ENCODE measurements at places on chromosomes 13 and 19.

- DNase-seq, result no peak
These were observed 884.7 kb downstream of the PCDH9 start for GRCh38 chr13:66345518-66345810.

DNA sequence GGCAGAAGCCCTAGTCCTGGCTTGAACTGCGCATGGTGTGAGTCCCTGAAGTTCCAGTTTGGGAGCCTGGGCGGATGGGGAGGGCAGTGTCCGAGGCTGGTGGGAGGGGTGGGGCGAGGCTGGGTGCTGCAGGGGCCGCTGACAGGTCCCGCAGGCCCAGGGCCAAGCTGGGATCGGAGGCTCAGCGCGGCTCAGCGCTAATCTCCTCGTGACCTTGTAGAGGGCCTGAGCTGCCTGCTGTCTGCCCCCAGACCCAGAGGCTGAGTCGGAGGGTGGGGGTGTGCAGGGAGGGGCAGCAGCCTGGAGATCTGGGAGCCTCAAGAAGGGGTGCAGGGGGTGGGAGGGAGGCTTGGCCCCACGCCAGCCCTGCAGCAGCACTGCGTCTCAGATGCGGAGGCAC, 3.0 kb downstream of the ATP1A3 start:
- no peak for DNase-seq

GRCh38 chr13:48192411-48192935, 40.5 kb upstream of the ITM2B start:
- no peak for DNase-seq

GRCh38 chr19:3451451-3451866, 28.9 kb downstream of the SMIM24 start:
- no peak for DNase-seq

DNA sequence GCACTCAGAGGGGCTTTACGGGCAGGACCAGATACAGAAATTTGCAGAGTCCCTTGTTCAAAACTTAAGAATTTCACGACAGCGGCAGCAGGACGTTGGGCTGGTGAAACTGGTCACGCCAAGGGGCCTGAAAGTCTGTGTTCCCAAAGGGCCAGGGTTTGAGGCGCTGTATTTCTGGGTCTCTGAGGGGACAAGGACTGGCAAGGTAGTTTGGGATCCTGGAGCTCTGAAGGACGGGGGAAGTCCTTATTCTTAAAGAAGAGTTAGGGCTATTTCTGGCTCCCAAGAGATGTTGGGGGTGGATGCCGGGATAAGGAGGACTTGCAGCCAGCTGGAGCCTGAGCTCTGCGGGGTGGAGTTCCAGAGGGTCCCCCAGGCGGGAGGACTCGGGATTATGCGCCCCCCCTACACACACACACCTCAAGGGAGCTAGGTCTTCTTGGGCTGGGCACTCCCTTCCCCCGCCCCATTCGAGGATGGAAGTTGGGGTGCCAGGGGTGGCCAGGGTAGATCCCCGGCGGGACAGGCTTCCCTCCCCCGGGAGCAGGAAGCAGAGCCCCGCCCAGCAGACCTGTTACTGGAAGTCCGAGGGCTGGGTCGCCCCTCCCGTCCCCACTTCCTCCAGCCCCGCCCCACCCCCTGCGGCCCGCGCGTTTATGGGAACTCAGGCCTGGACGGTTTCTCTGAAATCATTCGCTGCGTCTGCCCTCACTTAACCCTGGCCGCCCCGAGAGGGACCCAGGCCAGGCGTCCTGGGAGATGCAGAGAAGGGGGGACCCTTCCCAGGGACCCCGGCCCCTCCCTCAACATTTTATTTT, 5.6 kb downstream of the BCL3 start:
- DNase-seq, result peak; percentile 75

DNA sequence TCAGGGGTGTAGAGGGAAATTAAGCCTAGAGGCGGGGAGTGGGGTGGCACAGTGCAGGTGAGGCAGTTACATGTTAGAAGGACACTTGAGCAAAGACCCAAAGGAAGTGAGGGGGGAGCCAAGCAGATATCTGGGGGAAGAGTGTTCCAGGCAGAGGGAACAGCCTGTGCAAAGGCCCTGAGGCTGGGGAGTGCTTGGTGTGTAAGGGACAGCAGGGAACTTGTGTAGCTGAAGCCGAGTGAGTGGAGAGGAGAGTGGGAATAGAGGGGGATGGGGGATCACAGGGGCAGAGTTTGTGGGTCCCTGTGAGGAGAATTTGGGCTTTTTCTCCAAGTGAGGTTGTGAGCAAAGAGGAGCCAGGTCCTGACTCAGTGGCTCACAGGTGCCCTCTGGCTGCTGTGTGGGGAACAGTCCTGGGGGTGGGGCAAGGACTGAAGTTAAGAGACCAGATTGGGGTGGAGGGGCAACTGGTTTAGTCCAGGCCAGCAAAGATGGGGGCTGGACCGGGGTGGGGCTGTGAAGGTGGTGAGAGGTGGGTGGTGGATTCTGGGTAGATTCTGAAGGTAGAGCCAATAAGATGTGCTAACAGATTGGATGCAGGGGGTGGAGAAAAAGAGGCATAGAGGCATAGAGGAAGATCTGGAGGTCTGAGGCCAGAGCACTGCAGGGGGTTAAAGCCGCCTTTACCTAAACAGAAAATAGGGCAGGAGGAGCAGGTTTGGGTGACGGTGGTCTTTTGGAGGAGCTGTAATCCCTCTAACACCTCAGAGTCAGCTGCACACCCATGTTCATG, 75.3 kb downstream of the CACNA1A start:
- DNase-seq, result peak; percentile 31

DNA sequence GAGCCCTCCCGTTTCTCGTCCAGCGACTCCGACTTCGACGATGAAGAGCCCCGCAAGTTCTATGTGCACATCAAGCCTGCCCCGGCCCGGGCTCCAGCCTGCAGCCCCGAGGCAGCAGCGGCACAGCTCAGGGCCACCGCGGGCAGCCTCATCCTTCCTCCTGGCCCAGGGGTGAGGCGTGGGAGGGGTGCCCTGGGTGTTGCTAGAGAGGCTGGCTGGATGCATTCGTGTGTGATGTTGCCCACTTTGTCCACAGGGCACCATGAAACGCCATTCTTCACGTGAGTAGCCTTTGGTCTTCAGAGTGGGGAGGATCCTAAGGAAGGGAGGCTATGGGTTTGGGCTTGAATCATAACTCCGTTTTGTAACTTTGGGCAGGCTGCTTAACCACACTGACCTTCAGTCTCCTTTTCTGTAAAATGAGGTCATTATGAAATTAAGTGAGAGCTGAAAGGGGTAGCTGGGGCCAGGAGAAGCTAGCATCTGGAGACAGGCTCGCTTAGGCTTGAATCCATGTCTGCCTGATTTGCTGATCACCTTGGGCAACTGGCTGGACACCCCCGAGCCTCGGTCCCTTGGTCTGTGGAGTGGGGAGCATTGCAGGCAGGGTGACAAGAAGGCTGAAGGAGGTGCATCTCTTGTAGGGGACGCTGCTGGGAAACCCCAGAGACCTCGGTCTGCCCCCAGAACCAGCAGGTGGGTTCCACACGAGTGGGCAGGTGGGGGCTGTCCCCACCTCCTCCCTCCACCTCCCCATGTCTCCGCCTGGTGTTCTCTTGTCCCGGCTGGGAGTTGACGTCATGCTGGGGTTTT, 18.7 kb upstream of the B3GNT3 start:
- DNase-seq, result peak; percentile 86

DNA sequence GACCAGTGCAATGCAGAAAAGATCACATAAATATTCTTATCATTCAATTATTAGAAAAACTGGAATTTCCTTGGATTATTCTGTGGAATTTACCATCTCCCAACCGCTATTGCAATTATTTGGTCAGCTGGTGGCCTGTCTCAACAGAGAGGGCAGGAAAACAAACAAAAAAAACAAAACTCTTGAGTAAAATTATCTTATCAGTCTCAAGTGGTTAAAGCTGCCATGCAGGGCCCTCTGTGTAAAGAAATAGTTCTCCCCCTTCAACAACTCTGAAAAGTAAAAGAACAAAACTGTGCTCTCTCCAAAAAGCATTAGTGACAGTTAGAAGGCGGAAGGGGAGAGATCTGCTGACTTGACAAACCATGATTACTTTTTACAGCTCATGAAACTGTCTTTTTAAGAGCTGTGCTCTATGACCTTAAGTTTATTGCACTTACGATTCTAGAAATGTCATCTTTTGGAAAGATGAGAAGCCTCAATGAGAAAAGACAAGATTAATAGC, 152.3 kb downstream of the DLEU7 start:
- DNase-seq, result no peak

GRCh38 chr19:15223649-15224361, 8.4 kb downstream of the EPHX3 start:
- no peak for DNase-seq

- no peak for DNase-seq
These were observed 2.6 kb upstream of the PSG11 start for GRCh38 chr19:43028866-43029265.

GRCh38 chr13:51396352-51396751, 56.5 kb downstream of the INTS6 start:
- DNase-seq, result no peak

- DNase-seq, result no peak
These were observed 316.7 kb downstream of the DIAPH3 start for GRCh38 chr13:59846845-59847620.

DNA sequence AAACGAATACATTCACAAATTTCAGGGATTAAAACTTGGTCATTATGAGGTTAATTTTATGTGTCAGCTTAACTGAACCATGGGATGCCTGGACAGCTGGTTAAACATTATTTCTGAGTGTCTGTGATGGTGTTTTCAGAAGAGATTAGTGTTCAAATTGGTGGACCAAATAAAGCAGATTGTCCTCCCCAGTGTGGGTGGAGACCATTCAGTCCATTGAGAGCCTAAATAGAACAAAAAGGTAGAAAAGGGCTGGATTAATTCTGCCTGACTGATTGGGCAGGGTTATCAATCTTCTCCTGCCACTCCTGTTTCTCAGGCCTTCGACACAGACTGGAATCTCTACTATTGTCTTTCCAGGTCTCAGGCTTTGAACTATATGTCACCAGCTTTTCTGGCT, 203.8 kb upstream of the SLITRK6 start:
- no peak for DNase-seq

DNA sequence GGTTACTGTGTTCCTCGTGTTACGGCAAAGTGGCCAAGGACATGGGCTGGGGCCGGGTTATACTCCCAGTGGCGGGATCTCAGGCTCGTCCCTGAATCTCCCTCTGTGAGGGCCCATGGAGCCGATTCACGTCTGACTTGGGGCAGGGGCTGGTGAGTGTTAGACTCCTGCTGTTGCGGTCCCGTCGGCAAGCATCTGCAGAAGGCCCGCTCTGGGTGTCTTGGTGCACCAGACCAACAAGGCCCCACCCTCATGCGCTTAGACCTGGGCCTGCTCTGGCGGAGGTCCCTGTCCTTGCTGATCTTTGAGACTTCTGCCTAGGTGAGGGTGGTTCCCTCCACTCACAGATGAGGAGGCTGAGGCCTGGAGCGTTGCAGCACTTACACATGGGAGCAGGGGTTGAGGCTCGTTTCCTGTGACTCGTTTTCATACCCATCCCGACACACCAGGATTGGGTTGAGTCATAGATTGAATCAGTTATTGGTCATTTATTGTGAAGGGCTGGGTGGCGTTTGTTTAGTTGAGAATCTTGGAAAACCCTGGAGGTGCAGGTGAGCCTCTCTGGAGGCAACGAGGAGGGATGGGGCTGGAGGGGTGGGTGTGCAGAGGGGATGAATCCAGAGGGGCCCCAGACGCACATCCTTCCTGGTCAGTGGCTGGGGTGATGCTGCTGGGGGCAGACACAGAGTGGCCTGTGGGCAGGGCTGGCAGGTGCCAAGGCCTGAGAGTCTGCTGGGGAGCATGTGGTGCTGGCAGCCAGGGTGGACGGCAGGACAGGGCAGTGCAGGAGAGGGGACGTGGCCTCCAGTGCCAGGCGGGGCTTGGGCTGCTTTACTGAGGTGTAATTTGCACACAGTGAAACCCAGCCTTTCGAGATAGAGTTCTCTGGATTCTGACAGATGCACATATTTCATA, 4.6 kb downstream of the EPN1 start:
- DNase-seq, result no peak

DNA sequence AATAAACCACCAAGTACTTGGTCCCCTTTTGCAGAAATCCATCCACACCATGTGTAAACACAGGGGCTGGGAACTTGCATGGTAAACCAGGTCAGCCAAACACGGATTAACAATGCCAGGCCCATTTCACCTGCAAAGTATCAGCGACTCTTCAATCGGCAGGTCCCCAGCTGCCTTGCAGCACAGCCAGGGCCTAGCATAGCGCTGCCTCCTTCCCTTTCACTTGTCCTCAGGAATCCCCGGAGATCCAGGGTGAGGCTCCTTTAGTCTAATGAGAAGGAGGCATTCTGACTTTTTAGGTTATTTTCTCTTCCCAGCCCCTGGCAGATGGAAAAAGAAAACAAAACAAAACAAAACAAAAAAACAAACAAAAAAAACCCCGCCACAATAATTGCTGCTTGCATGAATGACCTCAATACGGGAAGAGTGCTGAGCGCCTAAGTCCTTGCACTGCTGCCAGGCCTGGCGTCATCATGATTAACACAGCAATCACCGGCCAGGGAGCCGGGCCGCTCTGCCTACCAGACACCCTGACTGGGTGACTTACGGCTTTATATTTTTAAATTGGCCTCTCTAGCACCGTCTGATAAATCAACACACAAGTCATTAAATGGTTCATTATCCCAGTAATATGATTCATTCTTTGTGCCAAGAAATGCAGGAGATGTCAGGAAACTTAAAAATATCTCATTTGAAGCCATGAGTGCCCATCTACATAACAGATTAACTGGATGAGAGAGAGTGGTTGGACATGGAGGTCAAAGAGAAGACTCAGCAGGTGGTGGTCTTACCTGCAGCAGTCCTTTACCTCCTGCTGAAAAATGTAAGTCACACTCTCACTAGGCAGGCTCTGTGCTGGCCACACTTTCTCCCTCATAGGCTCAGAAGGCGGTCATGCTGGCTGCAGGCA, 692.7 kb downstream of the UQCRFS1 start:
- DNase-seq, result no peak

GRCh38 chr19:30320916-30321315, 51.3 kb upstream of the ZNF536 start:
- DNase-seq, result no peak

DNA sequence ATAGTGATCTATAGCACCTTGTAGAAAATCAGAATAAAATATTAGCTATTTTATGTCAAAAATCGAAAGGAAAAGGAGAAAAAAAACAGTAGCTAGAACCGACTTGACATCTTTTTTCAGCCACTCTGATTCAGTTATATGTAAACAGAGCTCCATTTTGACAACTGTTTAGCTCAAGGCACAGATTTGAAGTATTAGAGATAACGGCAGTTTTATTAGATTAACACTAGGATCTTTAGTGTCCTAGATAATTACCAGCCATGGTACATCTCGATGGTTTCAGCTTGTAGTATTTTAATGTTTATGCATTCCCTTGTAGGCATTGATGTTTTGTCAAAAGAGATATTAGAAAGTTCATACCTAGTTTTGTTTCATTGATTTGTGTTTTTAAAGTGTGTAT, 67.3 kb downstream of the PCDH17 start:
- DNase-seq, result no peak
